ENCODE measurements at places on chromosomes 16 and 17. TPM values are rescaled to one million over a fixed set of nuclear protein-coding genes. Genes with fewer than 3 reads are reported as not detected.
A peak's percentile ranks its signal among the peaks of the same experiment; 100 is the strongest.

Gene TBKBP1
- 3.6 TPM for total RNA-seq

Gene RNF222
- total RNA-seq, result not detected

Gene C17orf113
- total RNA-seq, result under 0.01 TPM

Gene CLEC18B
- not detected for total RNA-seq

Gene KIF19
- not detected for total RNA-seq

Gene C17orf107
- 0.56 TPM for total RNA-seq

Gene SLC47A2
- not detected for total RNA-seq

Gene SHBG
- 0.36 TPM for total RNA-seq

Gene HS3ST3A1
- total RNA-seq, result 7.5 TPM

Gene TPSD1
- not detected for total RNA-seq

Gene TMEM95
- not detected for total RNA-seq

Gene MYH8
- not detected for total RNA-seq

Gene CNGB1
- total RNA-seq, result not detected

Gene ZG16
- not detected for total RNA-seq

Gene PPP4C
- 209 TPM for total RNA-seq

Gene GAST
- total RNA-seq, result not detected

GRCh38 chr16:3131755-3132377 lies 3.0 kb upstream of the ZNF213 start:
- no peaks in the 10 kb centered on the region for H3K27me3 ChIP-seq
- peaks cover 11% of the 10 kb centered on the region for H3K36me3 ChIP-seq
- DNase-seq, result peak; percentile 35
- H3K4me1 ChIP-seq, result peaks cover 7% of the 10 kb centered on the region

DNA sequence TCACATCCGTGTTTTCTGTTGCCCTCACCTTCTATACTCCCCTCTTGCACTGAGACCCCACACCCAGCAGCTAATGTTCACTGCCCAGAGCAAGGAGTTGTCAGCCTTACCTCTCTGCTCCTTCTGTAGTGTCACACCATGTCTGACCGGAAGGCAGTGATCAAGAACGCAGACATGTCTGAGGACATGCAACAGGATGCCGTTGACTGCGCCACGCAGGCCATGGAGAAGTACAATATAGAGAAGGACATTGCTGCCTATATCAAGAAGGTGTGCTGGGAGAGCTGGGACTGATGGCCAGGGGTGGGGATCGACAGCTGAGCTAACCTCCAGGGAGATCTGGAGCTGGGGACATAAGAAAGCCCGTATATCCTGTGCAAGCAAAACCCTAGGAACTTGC lies 3.7 kb downstream of the DYNLL2 start:
- H3K36me3 ChIP-seq, result peaks cover 45% of the 10 kb centered on the region
- no peak overlapping the region for H3K27ac ChIP-seq
- no peak overlapping the region for H3K4me3 ChIP-seq
- peaks cover 13% of the 10 kb centered on the region for H3K4me1 ChIP-seq
- H3K27me3 ChIP-seq, result no peaks in the 10 kb centered on the region

DNA sequence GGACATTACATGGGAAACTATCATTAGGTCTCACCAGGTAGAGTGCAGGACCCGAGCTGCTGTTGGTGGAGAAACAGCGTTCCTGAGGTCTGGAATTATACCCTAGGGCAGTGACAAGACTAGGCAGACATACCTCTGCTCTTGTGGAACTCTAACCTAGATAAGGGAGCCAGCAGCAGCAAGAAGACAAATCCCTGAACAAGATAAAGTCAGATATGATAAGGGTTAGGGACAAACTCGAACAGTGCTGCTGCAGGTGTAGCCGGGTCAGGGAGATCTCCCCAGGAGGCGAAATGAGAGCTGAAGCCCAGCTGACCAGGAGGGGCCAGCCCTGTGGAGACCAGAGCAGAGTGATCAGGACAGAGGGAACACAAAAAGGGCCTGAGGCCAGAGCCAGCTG lies 34.7 kb downstream of the ARSG start:
- no peak overlapping the region for H3K27ac ChIP-seq
- no peaks in the 10 kb centered on the region for H3K36me3 ChIP-seq
- H3K4me1 ChIP-seq, result no peaks in the 10 kb centered on the region
- no peak overlapping the region for H3K4me3 ChIP-seq
- DNase-seq, result no peak

- H3K4me3 ChIP-seq, result no peak overlapping the region
- no peaks in the 10 kb centered on the region for H3K36me3 ChIP-seq
- no peak overlapping the region for H3K27ac ChIP-seq
- peak; percentile 28 for DNase-seq
- H3K4me1 ChIP-seq, result no peaks in the 10 kb centered on the region
These were observed 76.7 kb upstream of the CBX4 start for GRCh38 chr17:79915850-79916430.

DNA sequence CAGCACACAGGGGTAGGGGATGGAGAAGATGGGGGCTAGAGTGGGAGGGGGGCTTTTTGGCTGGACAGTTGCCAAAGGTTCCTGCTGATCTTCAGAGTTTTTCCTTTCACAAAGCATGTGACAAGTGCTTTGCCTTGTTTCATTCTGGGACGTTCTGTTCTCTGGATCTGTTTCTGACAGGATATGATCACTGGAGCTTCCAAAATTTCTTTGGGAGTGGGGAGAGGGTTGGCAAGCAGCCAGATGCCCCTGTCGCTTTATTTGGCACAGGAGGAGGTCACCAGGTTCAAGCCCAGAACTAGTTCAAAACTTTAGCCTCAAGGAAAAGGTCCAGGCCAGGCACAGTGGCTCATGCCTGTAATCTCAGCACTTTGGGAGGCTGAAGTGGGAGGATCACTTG lies 68.5 kb upstream of the TBX2 start:
- no peaks in the 10 kb centered on the region for H3K36me3 ChIP-seq
- peaks cover 19% of the 10 kb centered on the region for H3K4me1 ChIP-seq

GRCh38 chr17:14510136-14510535 lies 209.3 kb downstream of the HS3ST3B1 start:
- H3K27me3 ChIP-seq, result no peaks in the 10 kb centered on the region
- H3K36me3 ChIP-seq, result no peaks in the 10 kb centered on the region
- H3K4me1 ChIP-seq, result no peaks in the 10 kb centered on the region
- no peak overlapping the region for H3K27ac ChIP-seq
- peak; percentile 11 for DNase-seq

DNA sequence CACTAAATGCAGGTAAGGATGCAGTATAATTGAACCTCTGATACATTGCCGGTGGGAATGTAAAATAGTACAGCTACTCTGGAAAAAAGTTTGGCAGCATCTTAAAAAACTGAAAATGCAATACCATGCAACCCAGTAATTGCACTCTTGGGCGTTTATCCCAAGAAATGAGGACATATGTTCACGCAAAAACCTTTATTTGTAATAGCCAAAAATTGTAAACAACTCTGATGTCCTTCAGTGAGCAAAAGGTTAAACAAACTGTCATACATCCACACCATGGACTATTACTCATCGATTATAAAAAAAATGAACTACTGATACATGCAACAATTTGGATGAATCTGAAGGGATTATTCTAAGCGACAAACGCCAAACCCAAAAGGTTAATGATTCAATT lies 16.9 kb downstream of the SYNRG start:
- no peak overlapping the region for H3K4me3 ChIP-seq
- no peaks in the 10 kb centered on the region for H3K27me3 ChIP-seq
- no peaks in the 10 kb centered on the region for H3K4me1 ChIP-seq
- H3K27ac ChIP-seq, result no peak overlapping the region
- H3K36me3 ChIP-seq, result peaks cover 24% of the 10 kb centered on the region

- DNase-seq, result peak; percentile 38
- no peak overlapping the region for H3K4me3 ChIP-seq
- no peak overlapping the region for H3K27ac ChIP-seq
- peaks cover 8% of the 10 kb centered on the region for H3K27me3 ChIP-seq
- H3K36me3 ChIP-seq, result no peaks in the 10 kb centered on the region
These were observed 115.9 kb upstream of the TNRC6C start for GRCh38 chr17:77842528-77843147.

- H3K4me1 ChIP-seq, result peaks cover 9% of the 10 kb centered on the region
- no peak for DNase-seq
- no peaks in the 10 kb centered on the region for H3K27me3 ChIP-seq
- H3K4me3 ChIP-seq, result no peak overlapping the region
- H3K27ac ChIP-seq, result no peak overlapping the region
These were observed 375.6 kb upstream of the SALL1 start for GRCh38 chr16:51526621-51527020.

DNA sequence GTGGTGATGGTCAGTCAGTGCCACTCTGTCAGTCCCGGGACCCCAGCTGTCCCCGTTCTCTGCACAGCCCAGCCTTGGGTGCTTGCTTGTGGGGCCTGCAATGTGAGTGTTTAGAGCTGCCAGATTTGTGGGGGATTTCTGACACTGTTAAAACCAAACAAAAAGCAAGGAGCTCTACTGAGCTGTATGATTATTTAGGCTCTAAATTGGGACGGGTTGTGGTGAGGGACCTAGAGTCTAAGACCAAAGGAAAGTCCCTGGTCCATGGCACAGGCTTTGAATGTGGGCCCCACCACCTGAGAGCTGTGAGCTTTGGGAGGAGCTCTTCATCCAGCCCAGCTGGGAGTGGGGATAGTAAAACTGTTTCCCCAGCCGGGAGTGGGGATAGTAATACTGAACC lies 63.3 kb downstream of the KSR1 start:
- H3K27ac ChIP-seq, result no peak overlapping the region
- no peaks in the 10 kb centered on the region for H3K36me3 ChIP-seq
- H3K27me3 ChIP-seq, result no peaks in the 10 kb centered on the region
- peaks cover 31% of the 10 kb centered on the region for H3K4me1 ChIP-seq
- no peak for DNase-seq

DNA sequence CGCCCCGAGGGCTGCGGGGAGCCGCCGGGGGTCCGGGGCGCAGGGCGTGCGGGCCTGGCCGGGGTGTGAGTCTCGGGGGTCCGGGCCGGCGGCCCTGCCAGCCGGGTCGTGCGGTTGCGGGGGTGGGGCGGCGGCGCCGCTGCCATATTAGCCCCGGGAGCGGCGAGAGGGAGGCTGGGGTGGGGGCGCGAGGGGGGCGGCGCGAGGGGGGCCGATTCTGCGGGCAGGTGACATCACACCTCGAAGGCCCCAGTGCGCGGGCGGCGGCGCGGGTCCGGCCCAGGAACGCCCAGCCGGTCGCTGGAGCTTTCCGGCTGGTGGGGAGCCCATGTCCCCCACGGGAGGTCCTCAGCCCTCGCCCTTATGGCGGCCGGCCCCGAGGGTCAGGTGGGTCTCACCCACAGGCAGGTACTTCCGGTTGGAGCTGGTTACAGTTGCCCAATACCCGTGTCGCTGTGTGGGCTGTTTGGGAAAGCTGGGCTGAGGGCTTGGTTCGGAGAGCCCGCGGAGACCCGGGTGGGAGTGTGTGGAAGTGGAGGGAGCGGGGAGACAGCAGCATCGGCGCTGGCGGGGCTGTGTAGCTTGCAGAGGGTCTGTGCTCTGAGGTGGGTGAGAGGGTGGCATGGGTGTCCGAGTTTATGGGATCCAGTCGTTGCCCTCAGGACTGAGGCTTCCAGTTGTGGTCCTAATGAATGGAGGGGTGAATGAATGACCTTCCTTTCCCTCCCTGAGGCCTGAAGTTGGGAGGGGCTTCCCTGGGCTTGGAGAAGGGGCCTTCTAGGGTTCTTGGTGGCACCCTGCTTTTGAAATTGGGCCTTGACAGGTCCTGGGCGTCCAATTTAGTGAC lies 804 bp downstream of the ATP6V0C start:
- H3K4me1 ChIP-seq, result peaks cover 18% of the 10 kb centered on the region
- peak overlapping the region; percentile 93 for H3K4me3 ChIP-seq
- H3K36me3 ChIP-seq, result peaks cover 3% of the 10 kb centered on the region
- H3K27ac ChIP-seq, result peak overlapping the region; percentile 97
- H3K27me3 ChIP-seq, result no peaks in the 10 kb centered on the region

- DNase-seq, result no peak
- H3K27me3 ChIP-seq, result peaks cover 17% of the 10 kb centered on the region
- H3K4me3 ChIP-seq, result no peak overlapping the region
- H3K27ac ChIP-seq, result no peak overlapping the region
These were observed 81.5 kb upstream of the DHX40 start for GRCh38 chr17:59483860-59484259.

- no peak overlapping the region for H3K27ac ChIP-seq
- no peak for DNase-seq
- no peak overlapping the region for H3K4me3 ChIP-seq
- H3K36me3 ChIP-seq, result no peaks in the 10 kb centered on the region
- no peaks in the 10 kb centered on the region for H3K4me1 ChIP-seq
These were observed 155.5 kb downstream of the ZNF423 start for GRCh38 chr16:49700251-49701064.

- DNase-seq, result peak; percentile 71
- H3K36me3 ChIP-seq, result peaks cover 65% of the 10 kb centered on the region
- peaks cover 28% of the 10 kb centered on the region for H3K4me1 ChIP-seq
- peak overlapping the region; percentile 90 for H3K27ac ChIP-seq
These were observed 37.4 kb downstream of the ARHGAP23 start for GRCh38 chr17:38465391-38466345.

DNA sequence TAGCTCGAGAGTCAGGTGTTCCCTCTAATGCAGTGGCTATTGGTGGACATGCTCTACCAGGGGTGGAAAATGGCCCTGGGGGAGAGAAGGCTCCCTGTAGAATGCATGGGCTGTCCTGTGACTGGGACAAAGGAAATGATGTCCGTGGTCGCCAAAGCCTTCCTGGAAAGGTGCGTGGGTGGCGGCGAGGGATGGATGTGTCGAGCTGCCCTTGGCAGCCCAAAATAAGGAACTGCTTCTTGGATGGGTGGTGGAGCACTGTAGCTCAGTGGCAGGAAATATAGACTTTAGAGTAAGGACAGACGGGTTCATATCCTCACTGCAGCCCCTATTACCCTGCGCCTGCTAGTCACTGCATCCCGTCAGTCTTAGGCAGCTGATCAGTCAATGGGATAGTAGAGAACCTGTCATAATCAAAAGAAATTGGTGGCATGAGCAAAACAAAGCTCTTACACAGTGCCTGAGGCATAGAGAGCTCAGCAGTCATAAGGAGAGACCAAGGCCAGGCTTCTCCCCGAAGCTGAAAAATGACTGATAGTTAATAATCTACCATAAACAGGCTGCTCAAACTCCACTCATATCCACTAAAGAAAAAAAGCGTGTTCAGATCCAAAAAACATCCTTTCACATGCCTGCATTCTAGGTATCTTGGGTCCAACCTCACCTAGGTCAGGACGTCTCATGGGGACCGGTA lies 123.5 kb upstream of the PLCG2 start:
- DNase-seq, result no peak
- peaks cover 17% of the 10 kb centered on the region for H3K36me3 ChIP-seq
- H3K4me1 ChIP-seq, result peaks cover 5% of the 10 kb centered on the region
- no peak overlapping the region for H3K4me3 ChIP-seq

DNA sequence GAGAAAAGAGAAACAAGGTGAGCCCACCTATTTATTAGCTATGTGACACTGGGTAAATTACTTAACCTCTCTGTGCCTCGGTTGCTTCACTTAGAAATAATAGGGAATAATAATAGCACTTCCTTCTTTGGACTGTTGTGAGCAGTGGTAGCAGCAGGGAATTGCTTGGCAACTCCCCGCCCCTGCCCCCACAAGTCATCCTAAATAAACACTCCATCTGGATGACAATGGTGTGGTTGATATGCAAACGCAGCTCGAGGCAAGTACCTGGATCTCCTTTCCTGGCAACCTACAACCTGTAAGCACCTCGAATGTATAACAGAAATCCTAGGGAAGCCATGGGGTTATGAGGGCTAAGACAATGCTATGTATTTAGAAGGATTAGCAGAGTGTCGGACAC lies 9.1 kb downstream of the TEKT3 start:
- no peaks in the 10 kb centered on the region for H3K4me1 ChIP-seq
- H3K36me3 ChIP-seq, result no peaks in the 10 kb centered on the region
- peaks cover 12% of the 10 kb centered on the region for H3K27me3 ChIP-seq
- no peak for DNase-seq

GRCh38 chr17:2689411-2690164 lies 22.0 kb downstream of the CLUH start:
- no peaks in the 10 kb centered on the region for H3K27me3 ChIP-seq
- no peak for DNase-seq

GRCh38 chr17:48522031-48522653 lies 8.7 kb downstream of the HOXB1 start:
- no peak overlapping the region for H3K4me3 ChIP-seq
- peak overlapping the region; percentile 65 for H3K27ac ChIP-seq
- H3K4me1 ChIP-seq, result peaks cover 16% of the 10 kb centered on the region

- H3K36me3 ChIP-seq, result no peaks in the 10 kb centered on the region
- H3K27ac ChIP-seq, result no peak overlapping the region
- peaks cover 7% of the 10 kb centered on the region for H3K4me1 ChIP-seq
These were observed 474.6 kb downstream of the PMP22 start for GRCh38 chr17:14790521-14790920.
